NCI-H2029 (cell line): ENCODE measurements at places on chromosomes 3 and 15.

DNA sequence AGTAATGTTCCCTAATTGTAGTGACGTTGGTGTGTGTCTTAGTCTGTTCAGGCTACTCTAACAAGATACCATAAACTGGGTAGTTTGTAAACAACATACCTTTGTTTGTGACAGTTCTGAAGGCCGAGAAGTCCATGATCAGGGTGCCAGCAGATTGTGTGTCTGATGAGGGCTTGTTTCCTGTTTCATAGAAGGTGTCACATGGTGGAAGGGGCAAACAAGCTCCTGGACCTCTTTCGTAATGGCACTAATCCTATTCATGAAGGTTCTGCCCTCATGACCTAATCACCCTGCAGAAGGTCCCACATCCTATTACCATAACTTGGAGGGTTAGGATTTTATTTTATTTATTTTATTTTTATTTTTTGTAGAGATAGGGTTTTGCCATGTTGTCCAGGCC, 11.1 kb downstream of the ATXN7 start:
- DNase-seq: peak; percentile 18

DNA sequence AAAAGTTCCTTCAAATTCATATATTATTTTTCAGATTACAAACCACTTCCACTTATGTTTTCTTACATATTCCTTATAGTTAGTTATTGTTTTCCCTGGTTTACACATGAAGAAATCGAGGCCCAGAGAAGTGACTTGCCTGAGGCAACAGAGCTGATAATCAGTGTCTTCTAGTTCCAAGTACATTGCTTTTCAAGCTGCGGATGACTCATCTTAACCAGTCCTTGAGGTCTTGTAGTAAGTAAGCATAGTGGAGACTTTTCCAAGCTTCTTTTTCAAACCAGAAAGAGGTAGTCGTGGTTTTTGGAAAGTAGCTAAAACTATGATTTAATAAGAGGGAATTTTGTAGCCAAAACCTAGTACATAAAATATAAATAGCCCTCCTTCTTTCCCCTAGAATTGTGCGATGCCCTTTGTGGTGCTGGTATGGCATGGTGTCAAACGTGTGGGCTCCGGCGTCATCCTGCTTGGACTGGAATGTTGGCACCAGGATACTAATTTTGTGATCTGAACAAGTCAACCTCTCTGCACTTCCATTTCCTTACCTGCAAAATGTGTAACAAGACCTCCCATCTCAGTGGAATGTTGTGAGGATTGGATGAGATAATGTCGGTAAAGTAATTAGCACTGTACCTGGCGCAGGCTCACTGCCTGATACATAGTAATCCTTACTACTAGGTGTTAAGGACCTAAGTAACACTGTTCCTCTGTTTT, 19.0 kb upstream of the DLG1 start:
- DNase-seq: no peak

DNA sequence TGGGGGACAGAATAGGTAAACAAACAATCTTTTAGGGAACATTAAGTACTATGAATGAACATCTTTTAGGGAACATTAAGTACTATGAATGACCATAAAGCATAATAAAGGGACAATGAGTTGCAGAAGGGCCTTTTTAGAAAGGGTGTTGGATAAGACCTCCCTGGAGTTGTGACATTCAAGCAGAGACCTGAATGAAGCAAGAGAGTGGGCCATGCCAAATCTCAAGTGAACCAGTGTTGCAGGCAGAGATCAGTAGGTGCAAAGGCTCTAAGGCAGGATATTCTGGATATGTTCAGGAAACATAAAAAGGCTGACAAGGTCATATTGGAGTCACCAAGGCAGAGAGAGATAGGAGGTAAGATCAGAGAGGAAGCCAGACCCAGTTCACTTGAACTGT, 29.4 kb upstream of the ZBTB38 start:
- DNase-seq: no peak

DNA sequence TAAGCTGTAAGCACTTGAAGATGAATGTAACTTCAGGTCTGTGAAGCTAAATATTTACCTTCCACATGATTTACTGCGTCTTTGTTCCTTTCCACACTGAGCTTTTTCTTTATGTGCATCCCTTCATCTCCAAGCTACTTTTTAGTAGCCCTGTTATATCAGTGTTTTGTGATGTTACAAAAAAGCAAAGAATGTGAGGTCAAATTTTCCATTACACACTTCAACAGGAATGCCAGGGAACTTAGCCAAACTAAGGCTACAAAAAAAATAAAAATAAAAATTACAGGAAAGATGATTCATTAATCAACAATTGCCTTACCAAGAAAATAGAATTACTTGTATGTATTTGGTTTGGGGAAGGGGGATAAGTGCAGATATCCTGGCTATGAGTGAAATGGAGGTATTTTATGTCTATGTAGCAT, 73.0 kb downstream of the FILIP1L start:
- DNase-seq: no peak

DNA sequence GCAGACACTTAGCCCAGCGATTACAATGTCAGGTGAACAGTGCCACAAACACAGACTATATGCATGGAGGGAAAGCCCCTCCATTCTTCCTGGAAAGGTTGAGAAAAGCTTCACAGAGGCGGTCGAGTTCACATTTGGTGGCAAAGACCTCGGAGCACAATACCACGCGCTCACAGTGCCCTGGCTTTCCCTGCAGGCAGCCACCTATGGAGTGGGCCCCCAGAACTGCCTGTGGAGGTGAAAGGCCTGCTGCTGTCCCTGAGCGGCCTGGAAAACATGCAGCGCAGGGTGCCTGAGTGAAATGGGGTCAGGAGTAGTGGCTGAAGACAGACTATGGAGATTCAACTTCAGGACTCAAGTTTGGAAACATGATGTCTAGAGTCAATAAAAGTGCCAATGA, 26.9 kb downstream of the PDIA5 start:
- no peak for DNase-seq

GRCh38 chr15:40002295-40002694, 36.7 kb downstream of the SRP14 start:
- DNase-seq: no peak

- no peak for DNase-seq
These were observed 75.7 kb downstream of the SENP2 start for GRCh38 chr3:185661772-185662171.

DNA sequence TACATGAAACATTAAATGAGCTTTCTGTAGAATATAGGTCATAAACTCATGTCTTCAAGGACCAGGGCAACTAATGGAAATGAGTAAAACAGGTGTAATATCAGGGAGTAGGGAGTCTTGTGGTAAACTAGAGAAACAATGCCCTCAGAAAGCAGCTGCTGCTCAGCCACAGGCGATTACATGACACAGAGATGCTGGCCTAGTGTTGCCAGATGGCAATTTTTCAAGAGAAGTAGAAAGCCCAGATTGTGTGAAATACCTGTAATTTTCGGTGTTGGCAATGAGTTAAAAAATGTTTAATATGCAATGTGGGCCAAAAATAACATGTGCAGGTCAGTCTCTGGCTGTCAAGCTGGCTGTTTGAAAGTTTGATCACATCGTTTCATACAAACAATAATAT, 23.4 kb downstream of the NCEH1 start:
- no peak for DNase-seq

- DNase-seq: no peak
These were observed 164.7 kb upstream of the TSPAN3 start for GRCh38 chr15:77235566-77235965.

GRCh38 chr15:67836134-67836455, 3.8 kb downstream of the RNU6-1 start:
- DNase-seq: no peak

- no peak for DNase-seq
These were observed 39.8 kb downstream of the CD47 start for GRCh38 chr3:108051005-108051404.

DNA sequence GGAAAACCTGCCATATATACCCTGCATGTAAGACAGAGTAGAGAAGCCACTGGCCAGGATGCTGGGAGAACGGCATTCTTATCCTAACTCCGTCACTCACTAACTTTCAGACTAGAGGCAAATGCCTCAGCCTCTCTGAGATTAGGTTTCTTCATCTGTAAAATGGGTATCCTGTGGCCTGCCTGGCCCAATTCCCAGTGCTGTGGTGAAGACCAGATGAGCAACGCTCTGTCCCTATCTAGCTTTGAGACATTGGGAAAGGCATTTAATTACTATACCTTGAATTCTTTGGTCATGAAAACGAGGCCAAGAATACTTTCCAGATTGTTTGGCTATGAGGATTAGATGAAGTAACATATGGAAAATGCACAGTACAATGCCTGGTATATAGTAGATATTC, 35.9 kb downstream of the CEMIP start:
- no peak for DNase-seq

- DNase-seq: no peak
These were observed 454.0 kb upstream of the ROBO2 start for GRCh38 chr3:76585794-76586392.

DNA sequence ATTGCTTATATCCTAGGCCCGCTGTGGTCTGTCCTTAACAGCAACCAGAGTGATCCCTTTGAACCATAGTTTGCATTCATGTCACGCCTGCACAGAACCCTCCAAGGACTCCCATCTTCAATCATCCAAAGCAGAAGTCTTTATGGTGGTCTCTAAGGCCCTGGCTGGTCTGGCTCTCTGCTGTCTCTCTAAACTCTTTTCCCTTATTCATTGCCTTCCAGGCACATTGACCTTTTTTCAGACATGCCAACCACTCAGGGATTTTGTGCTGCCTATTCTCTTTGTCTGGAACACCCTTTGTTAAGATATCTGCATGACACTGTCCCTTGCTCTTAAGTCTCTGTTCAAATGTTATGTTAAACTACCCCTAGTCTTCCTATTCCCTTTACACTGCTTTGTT, 21.9 kb upstream of the ZBTB47 start:
- DNase-seq: no peak

- DNase-seq: no peak
These were observed 10.7 kb upstream of the MAPK6 start for GRCh38 chr15:52008359-52008697.

- DNase-seq: no peak
These were observed 59.7 kb downstream of the CCDC33 start for GRCh38 chr15:74295800-74296199.

DNA sequence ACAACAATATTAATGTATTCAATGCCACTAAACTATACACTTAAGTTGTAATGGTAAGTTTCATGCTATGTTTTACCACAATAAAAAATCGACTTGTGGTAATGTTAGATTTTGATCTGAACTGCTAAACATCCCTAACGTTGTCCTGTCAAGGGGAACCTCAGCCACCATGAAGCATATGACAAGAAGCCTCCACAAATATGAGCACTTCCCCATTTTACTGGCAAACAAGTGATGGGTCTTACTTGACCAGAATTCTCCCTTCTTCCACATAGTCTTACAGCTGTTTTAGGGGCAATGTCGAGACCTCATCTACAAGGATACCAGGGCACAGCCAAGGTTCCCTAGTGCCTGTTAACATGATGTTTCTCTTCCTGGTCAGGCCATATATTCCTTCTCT, 124.2 kb upstream of the ABI3BP start:
- DNase-seq: no peak

GRCh38 chr3:137360531-137361201, 402.9 kb downstream of the IL20RB start:
- DNase-seq: no peak

DNA sequence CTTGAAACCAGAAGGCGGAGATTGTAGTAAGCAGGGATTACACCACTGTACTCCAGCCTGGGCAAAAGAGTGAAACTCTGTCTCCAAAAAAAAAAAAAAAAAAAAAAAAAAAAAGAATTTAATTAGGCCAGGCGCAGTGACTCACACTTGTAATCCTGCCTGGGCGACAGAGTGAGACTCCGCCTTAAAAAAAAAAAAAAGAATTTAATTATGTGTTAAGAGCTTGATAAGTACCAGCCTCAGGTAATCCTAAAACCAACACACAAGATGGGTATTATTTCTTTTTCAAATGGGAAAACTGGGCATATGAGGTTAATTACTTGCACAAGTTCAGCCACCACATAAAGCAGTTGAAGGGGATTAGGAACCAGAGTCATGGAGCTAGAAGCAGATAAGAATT, 49.0 kb downstream of the PBRM1 start:
- DNase-seq: peak; percentile 3

DNA sequence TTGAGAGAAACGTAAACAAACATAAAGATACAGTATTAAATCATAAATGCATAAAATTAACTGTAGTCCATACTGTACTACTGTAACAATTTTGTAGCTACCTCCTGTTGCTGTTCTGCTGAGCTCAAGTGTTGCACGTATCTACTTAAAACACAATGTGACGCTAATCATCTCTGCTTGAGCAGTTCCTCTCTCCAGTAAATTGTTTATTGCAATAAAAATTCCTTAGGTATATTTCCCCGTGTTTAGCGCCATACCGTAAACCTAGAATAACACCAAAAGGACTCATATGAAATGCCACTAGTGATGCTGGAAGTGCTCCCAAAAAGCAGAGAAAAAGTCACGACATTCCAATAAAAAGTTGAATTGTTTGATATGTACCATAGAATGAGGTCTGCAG, 152.3 kb downstream of the LRRN1 start:
- DNase-seq: no peak

DNA sequence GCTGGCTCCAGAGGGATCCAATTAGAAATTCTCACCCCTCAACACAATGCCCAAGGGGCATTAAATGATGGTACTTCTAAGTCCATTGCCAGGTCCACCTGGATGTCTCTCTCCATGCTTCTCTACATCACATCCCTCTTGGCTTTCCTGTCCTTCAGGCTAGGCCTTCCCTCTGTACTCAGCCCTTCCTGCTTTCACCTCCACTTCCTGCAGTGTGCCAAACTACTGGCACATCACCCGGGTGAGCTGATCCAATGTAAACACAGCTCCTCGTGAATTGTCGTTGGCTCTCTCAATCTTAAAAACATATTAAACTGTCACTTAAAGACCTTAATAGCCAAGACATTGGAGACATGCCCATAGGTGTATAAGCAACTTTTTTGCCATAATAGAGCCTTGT, 4.0 kb downstream of the LMCD1 start:
- peak; percentile 91 for DNase-seq

DNA sequence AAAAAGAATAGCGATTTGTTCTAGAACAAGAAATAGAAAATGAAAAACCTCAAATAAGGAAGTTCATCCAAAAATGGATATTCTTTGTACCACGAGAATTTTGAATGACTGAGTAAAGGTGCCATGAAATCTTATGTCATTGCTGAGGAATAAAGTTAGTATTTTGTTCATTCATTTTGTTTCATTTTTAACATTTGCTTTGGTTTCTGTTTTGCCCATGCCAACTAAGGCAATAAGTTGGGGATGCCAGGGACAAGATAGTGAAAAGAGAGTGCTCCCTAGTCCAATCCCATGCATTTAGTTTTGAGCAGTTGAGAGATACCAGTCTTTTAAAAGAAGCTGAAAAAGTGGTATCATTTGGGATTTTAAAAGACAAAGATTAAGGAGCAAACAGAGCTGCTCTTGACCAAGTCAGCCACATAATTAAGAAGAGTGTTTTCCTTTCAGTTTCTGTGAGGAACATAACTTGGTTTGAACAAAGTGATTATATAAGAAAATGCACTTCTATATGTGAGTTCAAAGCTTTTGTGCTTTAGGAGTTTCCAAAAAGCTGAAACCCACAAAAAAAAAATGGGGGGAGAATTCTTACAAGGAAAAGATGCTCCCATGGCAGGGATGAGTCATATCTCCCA, 201.4 kb downstream of the PLOD2 start:
- no peak for DNase-seq

- DNase-seq: no peak
These were observed 241.8 kb downstream of the WNT5A start for GRCh38 chr3:55245351-55245750.

GRCh38 chr3:33956206-33956605, 157.8 kb downstream of the PDCD6IP start:
- DNase-seq: no peak

- DNase-seq: no peak
These were observed 3.2 kb upstream of the LSG1 start for GRCh38 chr3:194675081-194675640.
